ENCODE measurements at places on chromosomes 7 and 10.

- no peak for DNase-seq
Observed at GRCh38 chr7:158236400-158236799, 351.2 kb downstream of the PTPRN2 start.

DNA sequence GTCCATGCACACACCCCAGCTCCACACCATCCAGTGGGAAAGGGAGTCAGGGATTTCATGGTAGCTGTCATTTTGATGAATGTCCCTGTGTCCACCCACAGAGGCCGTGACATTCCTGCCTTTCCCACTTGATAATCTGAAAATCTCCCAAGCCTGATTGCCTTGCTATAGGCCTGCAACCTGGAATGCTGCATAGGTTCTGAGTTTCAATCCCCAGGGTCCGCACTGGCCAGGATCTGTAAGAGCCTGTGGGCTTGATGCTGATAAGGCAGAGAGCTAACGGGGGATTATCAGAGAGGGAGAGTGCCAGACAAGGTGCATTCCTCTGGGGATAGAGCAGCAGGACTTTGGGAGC lies 57.5 kb downstream of the RBM20 start:
- no peak for DNase-seq

- no peak for DNase-seq
Observed at GRCh38 chr10:101614663-101615524, 26.8 kb downstream of the DPCD start.

GRCh38 chr10:111203615-111204014 lies 126.8 kb downstream of the ADRA2A start:
- DNase-seq = no peak

- DNase-seq = no peak
Observed at GRCh38 chr10:38043516-38043915, 33.0 kb downstream of the ZNF33A start.

Data from effector CD4-positive, alpha-beta T cell (primary cell).